ENCODE measurements at places on chromosomes 7 and 10.

- DNase-seq, result no peak
Measured at GRCh38 chr7:26443751-26444150, 152.1 kb downstream of the SNX10 start.

DNA sequence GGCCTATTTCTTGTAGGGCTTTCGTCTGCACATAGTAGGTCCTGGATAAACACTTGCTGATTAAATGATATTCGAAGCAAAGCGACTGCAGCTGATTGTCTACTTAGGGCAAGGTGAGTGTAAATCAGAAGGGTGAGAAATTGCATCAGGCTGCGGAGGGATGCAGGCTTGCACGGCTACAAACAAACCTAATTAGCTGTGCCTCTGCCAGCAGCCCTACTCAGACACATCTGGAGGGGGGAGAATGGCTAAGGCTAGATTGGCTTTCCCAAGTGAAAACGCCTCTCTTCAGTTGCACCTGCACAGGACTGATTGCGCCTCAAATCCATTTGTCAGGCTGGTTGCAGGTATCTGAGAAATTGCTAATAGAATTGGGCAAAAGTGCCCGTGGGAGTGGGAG is 247.5 kb downstream of the DPP6 start:
- no peak for DNase-seq

DNA sequence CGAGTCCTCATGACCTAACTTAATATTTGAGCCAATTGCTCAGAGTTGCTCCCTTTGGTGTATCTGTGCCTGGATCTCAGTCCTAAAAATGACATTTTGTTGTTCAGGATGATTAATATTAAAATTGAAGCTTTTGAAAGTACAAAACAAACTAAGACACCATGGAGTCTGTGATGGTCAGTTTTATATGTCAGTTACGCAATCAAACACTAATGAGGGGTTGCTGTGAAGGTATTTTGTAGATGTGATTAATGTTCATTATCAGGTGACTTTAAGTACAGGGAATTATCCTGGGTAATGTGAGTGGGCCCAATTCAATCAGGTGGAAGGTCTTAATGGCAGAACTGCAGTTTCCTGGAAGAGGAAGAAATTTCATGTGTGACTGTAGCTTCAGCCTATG is 546.7 kb downstream of the REEP3 start:
- no peak for DNase-seq

DNA sequence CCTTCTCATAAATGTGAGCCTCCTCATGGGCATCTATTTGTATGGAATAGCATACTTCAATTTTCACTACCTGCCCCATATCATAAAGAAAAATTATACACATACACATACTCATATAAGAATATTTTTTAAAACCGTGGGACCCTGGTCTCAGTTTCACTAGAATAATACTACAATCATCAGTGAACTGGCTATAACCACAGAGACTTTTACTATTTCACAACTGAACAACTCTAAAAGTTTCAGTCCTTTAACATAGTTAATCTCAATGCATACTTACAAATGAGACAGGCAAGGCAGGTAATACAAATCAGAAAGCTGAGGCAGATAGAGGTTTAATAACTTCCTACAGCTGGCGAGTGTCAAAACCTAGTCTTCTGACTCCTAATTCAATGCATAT is 83.1 kb downstream of the LRRN3 start:
- DNase-seq, result no peak

DNA sequence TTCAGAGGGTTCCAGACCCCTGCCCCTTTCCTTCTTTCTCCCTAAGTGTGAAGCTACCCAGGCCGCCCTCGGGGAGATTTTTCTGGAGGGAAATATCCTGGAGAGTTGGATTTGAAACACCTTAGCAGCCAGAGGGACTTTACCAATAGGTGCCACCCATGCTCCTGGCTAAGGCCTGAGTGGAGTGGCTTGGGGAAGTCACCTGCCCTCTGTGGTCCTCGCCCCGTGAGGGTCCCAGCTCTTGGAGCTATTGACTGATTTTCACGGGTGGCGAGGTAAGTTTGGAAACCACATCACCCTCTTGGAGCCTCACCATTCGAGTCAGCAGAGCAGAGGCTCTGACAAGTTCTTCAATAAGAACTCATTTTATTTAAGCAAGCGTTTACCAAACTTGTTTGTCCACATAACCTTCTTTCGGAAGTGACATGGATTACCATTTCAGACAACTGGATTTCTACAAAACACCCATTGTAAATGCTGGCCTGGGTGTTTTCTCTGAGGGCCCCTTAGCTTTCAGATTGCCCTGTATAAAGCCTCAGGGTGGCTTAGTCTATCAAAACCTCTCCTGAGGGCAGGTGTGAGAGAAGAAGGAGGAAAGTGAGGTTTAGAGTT is 20.4 kb downstream of the AQP1 start:
- DNase-seq, result no peak

GRCh38 chr7:6142871-6143380 is 111.8 kb downstream of the ANKRD61 start:
- no peak for DNase-seq

DNA sequence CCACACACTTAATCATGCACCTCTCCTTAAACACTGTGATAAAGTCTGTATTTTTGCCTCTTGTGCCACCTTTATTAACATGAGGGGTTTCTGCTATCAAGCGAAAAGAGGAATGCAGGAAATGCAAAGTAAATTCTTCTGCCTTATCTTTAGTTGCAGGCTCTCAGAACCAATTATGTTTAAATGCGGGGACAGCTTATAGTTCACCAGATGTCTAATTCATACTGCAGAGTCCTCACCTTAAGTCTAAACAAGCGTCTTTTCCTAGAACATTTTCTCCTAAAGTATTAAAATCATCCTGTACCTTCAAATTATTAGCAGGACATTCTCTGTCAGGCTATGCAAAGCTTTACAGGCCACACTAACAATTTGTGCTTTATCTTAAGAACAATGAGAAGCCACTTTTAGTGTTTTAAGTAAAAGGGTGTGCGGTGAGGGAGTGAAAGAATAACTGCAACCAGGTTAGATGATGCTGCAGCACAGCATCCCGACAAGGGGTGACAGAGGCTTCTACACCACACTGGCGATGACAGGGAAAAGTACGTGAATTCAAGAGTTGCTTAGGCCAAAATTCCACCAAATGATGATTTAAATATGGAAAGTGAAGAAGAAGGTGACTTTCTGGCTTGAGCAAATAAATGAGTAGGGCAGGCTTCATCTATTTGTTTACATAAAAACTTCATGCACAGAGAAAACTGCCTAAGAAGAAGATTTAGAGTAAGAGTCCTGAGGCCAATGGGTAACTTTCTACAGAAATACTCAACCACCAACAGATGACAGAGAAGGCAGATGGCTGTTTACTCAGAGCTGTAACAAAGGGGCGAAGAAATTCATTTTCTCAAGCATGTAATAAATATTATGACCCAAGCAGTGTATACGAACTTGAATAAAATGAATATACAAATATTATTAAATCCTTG is 36.0 kb downstream of the EZH2 start:
- no peak for DNase-seq

DNA sequence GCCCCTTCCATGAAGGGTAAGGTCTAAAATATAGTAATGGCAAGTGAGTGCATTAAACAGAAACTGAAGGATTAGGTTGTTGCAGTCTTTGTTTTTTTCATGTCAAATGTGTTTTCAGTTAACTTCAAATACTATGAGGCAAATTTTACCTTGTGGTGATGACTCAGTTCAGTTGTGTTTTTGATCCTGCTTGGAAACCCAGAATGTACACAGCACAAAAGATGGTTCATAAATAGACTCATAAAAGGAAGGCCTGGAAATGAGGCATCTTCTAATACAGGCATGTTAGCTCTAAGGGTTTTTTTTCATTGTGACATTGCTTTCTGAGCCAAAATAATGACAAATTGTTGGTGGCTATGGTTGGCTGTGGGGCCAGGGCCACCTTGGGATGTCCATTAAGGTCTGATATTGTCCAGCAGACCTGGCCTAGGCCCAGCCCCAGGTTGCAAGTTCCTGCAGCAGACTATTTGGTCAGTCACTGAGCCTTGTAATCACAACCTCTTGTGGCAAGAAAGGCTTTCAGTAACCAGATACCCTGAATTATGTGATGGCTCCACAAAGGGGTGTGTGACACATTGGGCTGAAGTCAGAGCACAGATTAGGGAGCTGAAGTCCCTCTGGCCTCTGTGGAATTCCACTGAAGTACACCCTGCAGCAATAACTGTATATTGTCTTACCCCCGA is 69.0 kb upstream of the SAMD8 start:
- peak; percentile 10 for DNase-seq

- DNase-seq, result no peak
Measured at GRCh38 chr7:28419716-28420115, 7.4 kb downstream of the CREB5 start.

GRCh38 chr7:45165857-45166256 is 8.3 kb downstream of the RAMP3 start:
- DNase-seq, result no peak

DNA sequence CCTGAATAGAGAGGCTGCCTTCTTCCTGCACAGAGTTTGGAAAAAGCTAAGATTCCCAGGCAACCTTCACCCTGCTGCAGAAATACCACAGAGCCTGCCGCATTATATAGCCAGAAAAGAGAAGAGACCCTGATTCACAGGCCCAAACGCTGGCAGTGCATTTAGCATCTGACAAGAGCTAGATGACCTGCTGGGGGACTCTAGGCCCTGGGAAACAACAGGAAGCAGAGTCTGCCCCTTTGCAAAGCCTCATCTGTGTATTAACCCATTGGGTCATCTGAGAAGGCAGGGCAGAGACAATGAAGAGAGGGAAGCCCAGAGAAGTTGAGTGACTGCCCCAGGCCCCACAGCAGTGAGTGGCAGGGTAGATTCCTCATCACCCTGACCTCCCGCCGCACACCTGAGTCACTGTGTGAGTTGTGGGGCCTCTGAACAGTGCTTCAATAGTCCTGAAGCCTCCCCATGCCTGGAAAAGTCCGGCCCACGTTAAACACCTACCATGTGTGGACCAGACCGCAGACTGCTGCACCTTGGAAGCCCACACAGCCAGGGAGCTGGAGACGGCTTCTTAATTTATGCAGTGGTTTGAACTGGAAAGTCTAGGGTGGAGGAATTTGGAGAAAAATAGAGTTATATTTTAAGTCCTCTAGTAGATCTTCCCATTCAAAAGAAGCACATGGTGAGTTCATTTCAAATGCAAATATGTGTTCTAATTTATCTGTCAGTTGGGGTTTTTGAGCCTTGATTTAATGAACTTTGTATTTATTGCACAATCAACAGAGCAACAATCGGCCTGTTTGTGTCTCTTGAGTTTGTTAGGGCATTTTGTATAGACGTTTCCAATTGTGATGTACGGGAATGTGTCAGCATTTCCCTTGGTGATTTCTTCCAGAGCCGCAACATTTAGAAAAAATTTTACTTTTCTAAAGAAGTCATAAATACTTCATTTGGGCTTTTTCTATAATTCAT is 80.4 kb upstream of the GPR26 start:
- DNase-seq, result no peak

DNA sequence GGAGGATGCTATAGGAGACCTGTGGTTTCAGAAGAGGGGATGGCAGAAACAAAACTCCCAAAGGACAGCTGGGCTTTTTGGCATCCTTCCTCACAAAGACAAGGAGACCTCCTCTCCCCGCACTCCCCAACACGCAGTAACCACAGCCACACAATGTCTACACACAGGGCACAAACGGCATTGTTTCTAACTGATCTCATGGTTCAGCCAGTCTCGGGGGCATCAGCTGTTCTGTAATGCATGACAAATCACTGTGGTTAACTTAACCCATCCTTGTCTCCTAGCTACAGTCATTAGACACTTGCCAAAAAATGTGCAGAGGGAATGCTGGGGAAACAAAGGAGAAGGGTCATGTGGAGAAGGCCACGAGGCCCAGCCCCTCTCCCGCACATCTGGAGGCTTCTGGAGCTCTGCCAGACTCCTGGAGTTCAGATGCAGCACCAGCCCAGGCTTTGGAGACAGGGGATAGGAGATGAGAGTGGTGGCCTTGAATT is 7.6 kb upstream of the ADAMTS14 start:
- DNase-seq, result no peak

- DNase-seq, result no peak
Measured at GRCh38 chr7:98902523-98902922, 24.2 kb downstream of the TRRAP start.

DNA sequence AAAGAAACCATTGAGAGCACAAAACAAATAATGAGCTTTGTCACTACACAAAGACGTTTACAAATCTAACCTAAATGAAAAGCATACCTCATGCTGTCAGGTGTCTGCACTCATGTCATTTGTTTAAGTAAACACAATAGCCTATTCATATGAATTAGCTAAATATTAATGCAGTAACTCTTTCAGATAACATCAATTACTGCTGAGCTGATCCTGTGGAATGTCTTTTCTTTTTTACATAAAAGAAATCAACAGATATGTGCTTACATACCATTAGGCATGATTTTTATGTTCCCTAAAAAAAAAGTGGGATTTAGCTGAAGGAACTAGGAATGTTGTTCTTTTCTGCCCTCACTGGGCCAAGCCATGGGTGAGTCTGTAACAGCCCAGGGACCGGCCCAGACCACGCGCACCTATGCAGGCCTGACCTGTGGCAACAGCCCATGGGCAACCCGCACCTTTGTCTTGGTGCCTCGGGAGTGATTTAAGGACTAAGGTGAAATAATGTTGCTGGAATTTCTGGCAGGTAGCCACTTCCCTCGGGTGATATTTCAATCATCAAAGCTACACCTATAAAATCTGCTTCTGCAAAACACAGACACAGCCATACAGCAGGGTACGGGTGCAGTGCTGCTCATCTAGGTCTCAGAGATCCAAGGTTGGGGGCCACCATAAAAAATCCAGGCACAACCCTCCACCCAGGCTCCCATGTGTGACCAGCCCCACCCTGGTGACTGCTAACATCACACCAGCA is 44.6 kb downstream of the FGFR2 start:
- no peak for DNase-seq

GRCh38 chr10:48205918-48206317 is 68.6 kb downstream of the FRMPD2 start:
- no peak for DNase-seq

- no peak for DNase-seq
Measured at GRCh38 chr7:28847176-28847575, 111.0 kb downstream of the TRIL start.

- no peak for DNase-seq
Measured at GRCh38 chr10:21519941-21520436, 5.5 kb downstream of the SKIDA1 start.

- no peak for DNase-seq
Measured at GRCh38 chr10:44249490-44249889, 135.4 kb downstream of the CXCL12 start.

DNA sequence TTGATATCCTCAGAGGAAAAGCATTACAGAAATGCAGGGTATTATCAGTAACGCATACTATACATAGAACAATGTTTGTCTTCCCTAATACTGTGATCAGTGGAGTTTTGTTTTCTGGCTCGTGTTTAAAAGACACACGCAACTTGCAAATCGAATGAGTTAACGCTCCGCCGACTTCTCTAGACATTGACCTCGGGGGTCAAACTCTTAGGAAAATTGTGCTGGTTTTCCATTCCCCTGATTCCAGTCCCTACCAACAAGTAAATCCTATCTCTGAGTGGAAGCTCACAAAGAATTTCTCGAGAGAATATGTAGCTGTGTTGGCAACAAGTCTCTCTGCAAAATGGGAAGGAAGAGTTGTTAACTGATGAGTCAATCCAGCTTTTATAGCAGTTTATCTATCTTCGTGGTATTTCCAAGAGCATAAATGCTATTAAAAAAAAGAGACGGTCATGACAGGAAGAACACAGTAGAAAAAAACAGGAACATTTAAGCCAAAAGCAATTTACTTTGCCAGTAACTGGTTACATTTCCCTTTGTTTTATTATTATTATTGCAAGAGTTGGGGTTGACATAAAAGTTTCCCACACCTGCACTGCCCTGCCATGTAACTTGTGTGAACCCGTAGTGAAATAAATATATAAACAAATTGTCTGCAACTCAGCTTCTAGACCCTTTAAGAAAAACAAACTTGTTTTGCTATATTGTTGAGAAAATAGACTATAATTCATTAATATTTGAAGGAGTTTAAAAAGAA is 144.4 kb downstream of the ARID5B start:
- peak; percentile 65 for DNase-seq

All from CD4-positive, alpha-beta T cell treated with Interleukin-15 for 4 hours (primary cell).